ENCODE measurements at places on chromosomes 7 and 10.

- no peak for DNase-seq
These were observed 175.3 kb downstream of the MDFIC start for GRCh38 chr7:115097175-115097671.

DNA sequence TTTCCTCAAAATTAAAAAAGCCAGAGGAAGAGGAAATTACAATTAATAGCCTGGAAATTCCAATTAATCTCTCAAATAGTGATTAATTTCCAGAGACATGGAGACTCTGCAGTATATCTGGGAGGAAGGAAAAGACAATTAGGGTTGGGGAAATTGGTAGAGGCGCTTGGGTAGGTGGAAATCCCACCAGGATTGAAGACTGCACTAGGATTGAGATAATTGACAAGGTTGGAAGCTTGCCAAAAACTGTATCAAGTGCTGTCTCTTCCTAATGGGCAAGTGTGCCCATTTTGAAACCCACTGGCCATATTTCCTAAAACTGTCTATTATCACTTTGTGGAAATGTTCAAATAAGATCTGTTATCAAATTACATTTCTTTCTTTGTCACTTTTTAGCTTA is 21.6 kb downstream of the CHN2 start:
- DNase-seq = no peak

- no peak for DNase-seq
These were observed 442.1 kb upstream of the C7orf33 start for GRCh38 chr7:148148456-148148855.

GRCh38 chr7:116535416-116535815 is 10.6 kb downstream of the CAV1 start:
- DNase-seq = no peak

DNA sequence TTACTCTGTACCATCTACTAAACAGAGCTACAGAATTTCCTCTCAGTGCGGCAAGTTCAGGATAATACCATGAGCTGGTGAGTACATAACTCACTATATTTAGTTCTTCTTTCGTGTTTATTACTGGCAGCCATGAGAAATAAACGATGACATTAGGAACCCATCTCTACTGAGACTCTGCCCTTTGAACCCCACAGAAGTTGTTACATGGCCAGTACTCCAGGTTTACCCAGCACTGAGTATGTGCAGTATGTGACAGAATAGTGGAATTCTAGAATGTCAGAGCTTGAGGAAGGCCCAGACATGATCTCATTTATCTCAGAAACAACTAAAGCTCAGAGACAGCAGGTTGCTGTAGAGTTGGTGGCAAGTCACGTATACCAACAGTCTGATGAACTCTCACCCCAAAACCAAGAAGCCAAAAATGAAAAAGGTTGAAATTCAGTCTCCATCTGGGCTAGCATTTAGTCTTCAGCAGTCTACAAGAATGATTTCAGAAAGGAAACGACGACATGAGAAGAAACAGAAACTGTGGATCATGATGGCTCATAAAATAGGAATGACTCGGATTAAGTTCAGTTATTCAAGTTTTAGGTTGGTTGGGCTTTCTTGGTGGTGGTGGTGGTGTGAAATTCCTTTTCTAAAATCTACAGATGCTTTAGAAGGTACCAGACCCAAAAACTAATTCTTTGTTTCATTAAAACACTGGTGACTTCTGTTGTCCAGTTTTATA is 78.5 kb downstream of the SORBS1 start:
- DNase-seq = no peak

- no peak for DNase-seq
These were observed 381.8 kb upstream of the FZD8 start for GRCh38 chr10:36023939-36024338.

DNA sequence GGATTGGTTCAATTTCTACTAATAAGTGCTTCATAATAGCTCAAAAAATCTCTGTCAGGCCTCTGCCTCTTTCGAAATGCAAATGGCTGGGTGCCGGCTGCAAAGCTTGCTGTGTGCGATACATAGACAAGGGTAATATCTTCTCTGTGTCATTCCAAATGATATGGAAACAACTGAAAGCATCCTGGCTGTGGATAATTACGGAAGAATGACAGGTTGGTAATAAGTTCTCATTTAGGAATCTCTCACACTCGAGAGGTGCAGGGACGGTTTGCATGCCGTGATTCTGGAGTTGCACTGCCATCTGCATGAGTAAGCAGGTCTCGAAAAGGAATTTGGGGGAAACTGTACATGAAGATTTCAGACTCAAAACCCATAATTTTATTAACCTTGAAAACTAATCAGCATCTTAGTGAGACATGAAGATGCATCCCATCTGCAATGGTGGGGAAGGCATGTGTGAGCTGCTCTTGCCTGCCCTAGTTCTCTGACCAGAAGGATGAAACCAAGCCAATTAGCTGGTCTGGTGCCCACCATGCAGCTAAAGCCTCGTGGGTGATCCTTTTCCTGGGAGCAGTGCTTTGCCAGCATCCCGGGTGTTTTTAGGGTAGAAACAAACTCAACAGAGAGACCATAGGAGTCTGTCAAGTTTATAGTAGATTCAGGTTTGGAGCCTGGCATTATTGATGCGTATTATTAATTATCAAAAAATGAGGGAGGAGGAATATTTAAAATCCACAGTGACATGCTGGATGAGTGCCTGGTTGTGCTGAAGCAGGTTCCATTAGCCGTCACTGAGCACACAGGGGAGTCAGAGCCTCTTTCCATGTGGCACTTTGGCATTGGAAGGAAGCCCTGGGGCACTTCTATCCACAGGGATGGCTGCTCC is 503.6 kb upstream of the MGMT start:
- DNase-seq = no peak

- no peak for DNase-seq
These were observed 18.0 kb upstream of the RSU1 start for GRCh38 chr10:16835228-16835627.

GRCh38 chr7:43535031-43535451 is 47.9 kb upstream of the STK17A start:
- DNase-seq = no peak

GRCh38 chr7:105642264-105642663 is 61.0 kb upstream of the EFCAB10 start:
- DNase-seq = no peak

- no peak for DNase-seq
These were observed 487.2 kb downstream of the RPS24 start for GRCh38 chr10:78520737-78521430.

DNA sequence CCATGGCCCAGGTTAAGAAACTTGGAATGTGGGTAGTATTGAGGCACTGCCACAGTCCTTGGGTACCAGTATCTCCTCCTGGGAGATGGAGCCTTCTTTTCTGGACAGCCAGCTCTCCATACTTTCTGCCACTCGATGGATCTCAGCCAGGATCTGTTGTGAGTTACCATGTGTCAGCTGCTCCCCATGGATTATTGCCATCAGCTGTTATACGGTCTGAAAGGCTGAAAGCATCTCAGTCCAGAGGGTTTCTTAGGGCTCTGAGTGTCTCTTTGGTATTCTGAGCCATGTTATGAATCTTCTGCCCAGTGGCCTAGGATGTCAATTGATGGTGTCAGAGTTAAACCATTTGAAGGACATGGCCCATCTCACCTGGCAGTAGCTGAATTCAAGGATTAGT is 197.5 kb downstream of the C7orf25 start:
- no peak for DNase-seq

- no peak for DNase-seq
These were observed 8.3 kb downstream of the PRRT4 start for GRCh38 chr7:128353189-128353588.

GRCh38 chr7:367351-367901 is 77.5 kb downstream of the FOXL3 start:
- DNase-seq = no peak

- no peak for DNase-seq
These were observed 2.4 kb downstream of the USP6NL start for GRCh38 chr10:11609052-11609451.

Data from T-helper 9 cell (primary cell).